ENCODE measurements at places on chromosomes 11 and 22. TPM values are rescaled to one million over a fixed set of nuclear protein-coding genes. Genes with fewer than 3 reads are reported as not detected.

The OR4A47 gene
- total RNA-seq: not detected

The CYP2D6 gene
- 3.6 TPM for total RNA-seq

The PLA2G6 gene
- 33.8 TPM for total RNA-seq

The PRODH gene
- 4.0 TPM for total RNA-seq

The PKP3 gene
- not detected for total RNA-seq

The EFCAB6 gene
- total RNA-seq: 0.92 TPM

The SAA1 gene
- not detected for total RNA-seq

DNA sequence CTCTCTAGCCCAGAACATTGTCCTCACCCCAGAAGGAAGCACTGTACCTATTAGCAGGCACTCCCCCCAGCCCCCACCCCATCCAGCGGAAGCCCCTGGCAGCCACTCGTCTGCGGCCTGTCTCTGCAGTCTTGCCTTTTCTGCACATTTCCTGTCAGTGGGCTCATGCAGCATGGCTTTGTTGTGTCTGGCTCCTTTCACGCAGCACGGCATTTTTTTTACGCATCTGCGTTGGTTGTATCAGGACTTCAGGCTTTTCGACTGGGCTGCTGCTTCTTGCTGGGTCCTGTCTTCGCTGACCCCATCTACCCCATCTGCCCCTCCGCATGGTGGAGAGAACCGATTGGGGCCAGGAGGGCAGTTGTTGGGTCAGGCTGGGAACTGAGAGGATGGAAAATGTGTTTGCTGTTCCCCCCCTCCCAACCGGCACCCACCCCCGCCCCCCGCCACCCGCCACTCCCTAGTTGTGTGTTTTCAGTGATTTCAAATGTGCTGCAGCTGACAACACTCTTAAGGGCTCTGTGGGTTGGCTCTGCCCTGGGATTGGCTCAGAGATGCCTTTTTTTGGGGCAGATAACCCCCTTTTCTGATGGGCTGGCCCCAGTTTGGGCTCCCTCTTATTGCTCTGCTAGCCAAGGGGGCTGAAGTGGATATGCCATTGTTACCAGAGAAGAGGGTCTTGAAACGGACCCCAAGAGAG lies 110.0 kb downstream of the KIAA1671 start:
- no peak overlapping the region for H3K27ac ChIP-seq
- no peaks in the 10 kb centered on the region for H3K36me3 ChIP-seq
- no peak overlapping the region for H3K4me3 ChIP-seq
- H3K27me3 ChIP-seq: no peaks in the 10 kb centered on the region

GRCh38 chr11:96306933-96307775 lies 35.8 kb downstream of the MAML2 start:
- peaks cover 54% of the 10 kb centered on the region for H3K4me1 ChIP-seq
- H3K4me3 ChIP-seq: no peak overlapping the region
- peak overlapping the region; percentile 80 for H3K27ac ChIP-seq
- H3K27me3 ChIP-seq: no peaks in the 10 kb centered on the region
- H3K36me3 ChIP-seq: peaks cover 6% of the 10 kb centered on the region

- DNase-seq: no peak
- no peak overlapping the region for H3K27ac ChIP-seq
- no peak overlapping the region for H3K4me3 ChIP-seq
Observed at GRCh38 chr11:133163463-133164419, 368.6 kb downstream of the OPCML start.

GRCh38 chr22:44838316-44839016 lies 86.1 kb downstream of the ARHGAP8 start:
- no peak for DNase-seq
- H3K4me3 ChIP-seq: no peak overlapping the region
- no peak overlapping the region for H3K27ac ChIP-seq

- no peaks in the 10 kb centered on the region for H3K27me3 ChIP-seq
- no peak for DNase-seq
- no peaks in the 10 kb centered on the region for H3K36me3 ChIP-seq
Observed at GRCh38 chr22:27269751-27270543, 531.6 kb downstream of the MN1 start.

DNA sequence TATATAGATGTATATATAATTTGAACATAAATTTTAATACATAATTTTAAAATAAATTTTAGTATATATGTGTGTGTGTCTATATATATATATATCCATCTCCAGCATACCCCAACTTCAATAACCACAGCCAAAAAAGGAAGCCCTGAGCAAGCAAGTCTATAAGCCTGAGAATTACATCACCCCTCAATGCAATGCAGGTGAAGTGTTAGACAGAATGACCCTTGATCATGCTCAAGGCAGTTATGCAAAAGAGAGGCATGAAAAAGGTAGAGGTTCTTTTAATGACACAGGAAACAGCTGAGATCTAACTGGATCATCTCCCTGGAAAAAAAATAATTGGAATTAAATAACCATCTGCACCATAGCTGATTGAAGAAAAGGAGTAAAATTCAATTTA lies 557.9 kb upstream of the ANO5 start:
- H3K27me3 ChIP-seq: no peaks in the 10 kb centered on the region
- no peaks in the 10 kb centered on the region for H3K4me1 ChIP-seq
- DNase-seq: no peak
- no peak overlapping the region for H3K27ac ChIP-seq

DNA sequence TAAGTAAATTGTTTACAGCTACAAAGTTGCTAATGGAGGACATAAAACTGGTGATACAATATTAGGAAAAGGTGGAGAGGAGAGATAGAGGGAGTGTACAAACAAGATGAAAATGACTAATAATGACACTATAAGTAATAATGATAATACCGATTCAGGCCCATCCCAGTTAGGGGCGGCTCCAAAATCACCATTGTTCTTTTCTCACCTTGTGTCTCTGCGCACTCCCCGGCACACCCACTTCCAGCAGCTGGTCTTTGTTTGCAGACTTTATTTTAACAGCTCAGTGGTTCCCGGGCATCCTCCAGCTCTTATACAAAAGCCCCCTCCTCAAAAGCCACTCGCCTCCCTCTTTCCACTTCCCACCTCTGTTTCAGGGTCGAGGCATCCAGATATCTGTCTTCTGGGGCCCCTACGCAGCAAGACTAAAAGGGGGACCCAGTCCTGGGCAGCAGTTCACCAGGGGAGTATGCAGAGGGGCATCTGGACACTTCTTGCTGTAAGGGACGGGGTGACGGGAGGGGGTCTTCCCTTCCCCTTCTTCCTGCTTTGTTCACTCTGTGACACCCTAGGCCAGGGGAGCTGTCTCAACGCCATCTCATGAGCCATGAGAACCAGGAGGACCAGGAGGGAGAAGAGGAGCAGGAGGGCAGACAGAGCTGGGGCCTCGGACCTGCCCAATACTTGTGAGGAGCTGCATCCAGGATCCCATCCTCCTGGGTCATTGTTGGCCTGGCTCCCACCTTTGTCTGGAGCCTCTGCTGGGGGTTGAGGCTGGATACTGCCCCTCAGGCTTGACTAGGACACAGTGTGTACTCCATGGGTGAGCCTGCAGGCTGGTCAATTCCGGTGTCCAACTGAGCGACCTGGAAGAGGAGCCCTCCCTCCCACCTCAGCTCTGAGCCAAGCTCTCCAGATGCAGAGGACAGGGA lies 2.7 kb downstream of the APOL2 start:
- H3K4me3 ChIP-seq: peak overlapping the region; percentile 5
- no peak overlapping the region for H3K27ac ChIP-seq
- no peaks in the 10 kb centered on the region for H3K27me3 ChIP-seq

DNA sequence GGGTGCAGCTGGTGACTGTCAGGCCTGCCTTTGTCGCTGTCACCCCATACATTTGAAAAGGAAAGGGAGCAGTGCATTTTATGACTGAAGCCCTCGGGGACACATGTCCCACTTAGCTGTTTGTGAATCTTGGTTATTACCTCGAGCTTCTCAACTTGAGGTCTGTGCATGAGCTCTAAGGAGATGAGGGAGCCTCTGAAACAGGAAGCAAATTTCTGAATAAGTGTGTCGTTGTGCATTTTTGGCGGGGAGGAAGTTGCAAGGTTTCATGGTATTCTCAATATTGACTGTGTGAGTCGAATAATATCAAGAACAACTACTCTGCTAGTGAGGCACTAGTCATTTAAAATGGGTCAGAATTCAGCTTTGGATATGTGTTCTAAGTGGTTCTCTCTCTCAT lies 149.7 kb upstream of the PLET1 start:
- H3K4me1 ChIP-seq: no peaks in the 10 kb centered on the region
- DNase-seq: no peak
- H3K27ac ChIP-seq: no peak overlapping the region
- H3K4me3 ChIP-seq: no peak overlapping the region

Measured in spleen (tissue), 13 donors.